ENCODE measurements at places on chromosomes 4 and X.

GRCh38 chr4:111991797-111992196 lies 153.5 kb upstream of the FAM241A start:
- DNase-seq: no peak

GRCh38 chrX:123779908-123780396 lies 47.1 kb upstream of the THOC2 start:
- no peak for DNase-seq

DNA sequence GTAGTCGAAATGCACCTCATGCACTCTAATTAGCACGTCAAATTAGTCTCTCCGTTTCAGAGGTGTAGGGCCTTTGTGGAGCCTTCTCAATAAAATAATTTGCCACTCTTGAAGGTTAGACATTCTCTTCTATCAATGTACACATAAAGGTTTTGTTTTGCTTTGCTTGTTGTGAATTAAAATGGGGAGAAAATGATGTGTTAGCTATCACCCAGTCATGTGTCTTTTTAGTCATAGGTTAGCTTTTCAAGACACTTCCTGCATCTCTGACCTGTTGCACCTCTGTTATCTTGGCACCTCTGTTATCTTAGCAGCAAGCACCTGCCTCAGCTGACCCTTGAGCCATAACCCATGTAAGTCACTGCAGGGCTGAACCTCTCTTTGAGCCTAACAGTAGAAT lies 936 bp downstream of the TMEM144 start:
- DNase-seq: no peak

DNA sequence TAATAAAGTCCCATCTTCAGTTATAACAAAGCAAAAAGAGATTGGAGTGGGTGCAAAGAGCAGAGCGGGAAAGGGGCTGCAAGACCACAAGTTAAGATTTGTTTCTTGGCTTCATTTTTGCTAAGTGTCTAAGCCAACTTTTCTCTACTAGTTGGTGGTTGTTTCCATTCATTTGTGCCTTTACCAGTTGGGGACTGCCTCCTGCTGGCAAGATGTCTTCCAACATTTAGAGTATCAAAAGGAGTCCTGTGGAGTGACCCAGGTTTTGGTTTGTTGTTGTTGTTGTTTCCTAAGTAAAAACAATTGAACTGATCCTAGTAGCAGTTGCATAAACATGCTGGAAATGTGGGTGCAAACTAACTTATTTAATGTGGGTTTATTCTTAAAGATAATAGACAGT lies 121.1 kb downstream of the SPATA18 start:
- no peak for DNase-seq

- no peak for DNase-seq
Observed at GRCh38 chrX:109856974-109857373, 123.9 kb upstream of the ACSL4 start.

DNA sequence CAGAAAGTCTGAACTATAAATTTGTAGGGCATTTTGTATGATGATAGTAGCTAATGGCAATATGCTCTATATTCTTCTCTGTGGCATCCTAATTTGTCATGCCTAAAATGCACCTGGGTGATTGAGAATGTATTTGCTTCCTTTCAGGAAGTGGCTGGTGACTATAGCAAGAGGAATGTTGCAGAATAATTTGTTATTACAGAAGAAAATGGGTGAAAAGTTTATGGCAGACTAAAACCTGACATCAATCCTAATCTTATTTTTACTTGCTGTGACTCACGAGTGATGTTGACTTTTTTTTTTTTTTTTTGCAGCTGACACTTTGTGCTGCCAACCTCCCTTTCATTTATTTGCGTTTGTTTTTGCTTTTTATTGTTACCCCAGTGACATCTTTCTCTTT lies 141.1 kb downstream of the MSL3 start:
- DNase-seq: no peak

- no peak for DNase-seq
Observed at GRCh38 chrX:153944140-153944799, at the start of gene RENBP. Gene RENBP (minus strand): TSS chrX:153944643. CDS start chrX:153944610, 33 bp downstream.

- no peak for DNase-seq
Observed at GRCh38 chr4:181137351-181137750, 1105.9 kb upstream of the TENM3 start.

All from NCI-H1092 (cell line).